Thymus (tissue), 14 donors: ENCODE measurements at places on chromosomes 4 and X. TPM values are rescaled to one million over a fixed set of nuclear protein-coding genes. Genes with fewer than 3 reads are reported as not detected.

The DUX4 gene
- total RNA-seq, result not detected

The CLTRN gene
- 0.28 TPM for total RNA-seq

The PNMA6F gene
- under 0.01 TPM for total RNA-seq

DNA sequence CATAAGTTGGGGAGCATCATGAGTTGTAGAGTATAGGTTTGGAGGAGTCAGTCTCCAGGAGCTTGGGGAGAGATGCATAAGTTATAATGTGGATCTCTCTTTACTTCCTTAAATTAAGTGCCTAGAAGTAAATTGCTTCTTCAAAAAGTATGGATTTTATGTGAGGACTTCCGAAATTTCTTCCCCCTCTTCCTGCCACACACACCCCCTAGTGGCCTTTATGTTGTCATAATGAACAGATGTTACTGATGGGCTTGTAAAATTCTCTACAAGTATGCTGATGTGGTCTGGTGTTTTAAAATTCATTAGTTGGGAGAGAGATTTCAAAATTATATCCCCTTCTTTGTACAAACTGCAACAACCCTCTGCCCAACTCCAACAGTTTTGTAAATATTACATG lies 2.3 kb upstream of the METTL14 start:
- DNase-seq, result no peak

GRCh38 chr4:128288689-128289106 lies 1.1 kb upstream of the PGRMC2 start:
- DNase-seq, result peak; percentile 37

- no peak for DNase-seq
Observed at GRCh38 chr4:100708776-100709175, 191.0 kb upstream of the EMCN start.

GRCh38 chrX:54357414-54358377 lies at the start of gene WNK3:
Gene WNK3, minus strand, starts transcription at chrX:54358046.
- peak; percentile 3 for DNase-seq

- no peak for DNase-seq
Observed at GRCh38 chr4:41077628-41078027, 136.7 kb downstream of the APBB2 start.

DNA sequence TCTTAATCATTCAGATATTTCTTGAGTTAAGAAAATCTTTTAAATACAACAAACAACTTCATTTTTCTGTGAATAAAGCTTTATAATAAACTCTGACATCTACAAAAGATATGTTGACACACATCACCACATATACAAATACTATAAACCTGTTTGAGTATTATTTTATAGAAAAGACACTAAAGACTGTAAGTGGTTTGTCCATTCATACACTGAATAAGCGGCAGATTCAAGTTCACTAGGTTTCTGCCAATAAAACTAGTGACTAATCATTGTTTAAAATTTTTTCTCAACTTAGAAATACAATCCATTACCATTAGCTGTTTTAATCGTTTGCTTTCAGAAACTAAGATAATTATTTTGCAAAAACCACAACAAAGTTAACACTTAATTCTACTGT lies 1900.0 kb downstream of the C4orf33 start:
- no peak for DNase-seq

DNA sequence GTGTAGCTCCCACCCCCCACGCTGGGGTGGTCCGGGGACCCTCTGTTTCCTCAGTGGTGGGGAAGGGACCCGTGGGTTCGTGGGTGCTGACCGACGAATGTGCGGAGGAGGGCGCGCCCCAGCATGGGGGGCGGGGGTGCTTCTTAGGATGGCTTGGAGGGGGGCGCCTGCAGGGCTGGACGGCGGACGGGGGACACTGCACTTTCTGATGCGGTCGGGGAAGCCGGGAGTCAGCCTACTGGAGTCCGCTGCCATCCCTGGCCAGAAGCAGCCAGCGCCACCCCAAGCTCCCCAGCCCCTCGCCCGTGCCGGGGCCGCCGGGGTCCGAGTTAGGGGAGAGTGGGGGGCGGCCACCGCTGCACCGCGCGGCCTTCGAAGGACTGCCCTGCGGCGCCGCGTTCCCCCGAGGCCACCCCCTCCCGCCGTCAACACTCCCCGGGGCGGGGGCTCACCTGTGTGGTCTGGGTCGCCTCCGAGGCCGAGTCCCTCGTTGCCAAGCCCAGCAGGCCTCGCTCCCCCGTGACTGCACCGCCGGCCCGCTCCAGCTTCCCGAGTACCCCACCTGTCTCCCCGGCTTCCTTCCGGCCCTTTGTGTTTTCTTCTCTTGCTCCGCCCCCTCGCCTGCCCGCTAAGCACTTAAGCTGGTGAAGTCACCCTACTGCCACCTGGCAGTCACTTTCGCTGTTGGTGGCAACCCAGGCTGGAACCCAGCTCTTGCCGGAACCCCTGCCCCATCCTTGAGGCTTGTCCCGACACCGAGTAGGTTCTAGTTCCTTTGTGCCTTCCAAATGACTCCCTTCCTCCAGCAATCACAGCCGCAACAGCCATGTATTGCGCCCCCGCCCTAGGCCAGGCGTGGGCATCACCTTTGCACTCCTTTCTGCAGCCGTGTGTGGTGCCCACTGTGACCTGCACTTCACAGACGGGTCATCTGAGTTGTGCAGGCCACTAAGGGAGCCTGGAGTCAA lies at the start of gene OCIAD2:
Gene OCIAD2, minus strand, starts transcription at position 569 of the 968 bp plus-strand sequence. CDS start 2,225 bp downstream, outside the sequence.
- peak; percentile 87 for DNase-seq
